ENCODE measurements at places on chromosomes 7 and 10. TPM values are rescaled to one million over a fixed set of nuclear protein-coding genes. Genes with fewer than 3 reads are reported as not detected.

MSMB gene
- polyA plus RNA-seq, result not detected

BICC1 gene
- polyA plus RNA-seq, result 32.1 TPM

PITRM1 gene
- polyA plus RNA-seq, result 68.5 TPM

ST7 gene
- polyA plus RNA-seq, result 23.2 TPM

PIK3CG gene
- polyA plus RNA-seq, result not detected

SPACDR gene
- 0.21 TPM for polyA plus RNA-seq

SNCG gene
- 6.3 TPM for polyA plus RNA-seq

MACC1 gene
- not detected for polyA plus RNA-seq

MRPL43 gene
- polyA plus RNA-seq, result 77.3 TPM

DUS4L gene
- 2.2 TPM for polyA plus RNA-seq

TAS2R41 gene
- polyA plus RNA-seq, result not detected

EIF5AL1 gene
- polyA plus RNA-seq, result 0.23 TPM

AGAP5 gene
- 3.3 TPM for polyA plus RNA-seq

MYL7 gene
- 0.26 TPM for polyA plus RNA-seq

LRRC18 gene
- not detected for polyA plus RNA-seq

CPA2 gene
- polyA plus RNA-seq, result not detected

FMC1 gene
- polyA plus RNA-seq, result 12.1 TPM

DNAJB12 gene
- polyA plus RNA-seq, result 38.8 TPM

TAS2R3 gene
- 0.29 TPM for polyA plus RNA-seq

ICA1 gene
- 0.15 TPM for polyA plus RNA-seq

FXYD4 gene
- polyA plus RNA-seq, result not detected

ZNF503 gene
- polyA plus RNA-seq, result 0.51 TPM

IDI2 gene
- polyA plus RNA-seq, result not detected

CNPY1 gene
- polyA plus RNA-seq, result not detected

TRIM50 gene
- polyA plus RNA-seq, result not detected

TLX1 gene
- not detected for polyA plus RNA-seq

MEOX2 gene
- not detected for polyA plus RNA-seq

CYP2E1 gene
- 1.3 TPM for polyA plus RNA-seq

SLC16A9 gene
- 0.05 TPM for polyA plus RNA-seq

C1QL3 gene
- polyA plus RNA-seq, result not detected

ACBD7 gene
- 0.76 TPM for polyA plus RNA-seq

HOXA1 gene
- polyA plus RNA-seq, result 1.0 TPM

GTF2IRD1 gene
- polyA plus RNA-seq, result 23.8 TPM

CNNM1 gene
- 1.3 TPM for polyA plus RNA-seq

CYP3A7 gene
- polyA plus RNA-seq, result not detected

ANKRD61 gene
- polyA plus RNA-seq, result 0.31 TPM

FAM241B gene
- 3.4 TPM for polyA plus RNA-seq

VIPR2 gene
- polyA plus RNA-seq, result not detected

ZNF488 gene
- polyA plus RNA-seq, result 0.17 TPM

Measured in BJ (cell line).